ENCODE measurements at places on chromosomes 3 and 15. TPM values are rescaled to one million over a fixed set of nuclear protein-coding genes. Genes with fewer than 3 reads are reported as not detected.

RPL39L gene
- total RNA-seq, result 8.2 TPM

C3orf80 gene
- total RNA-seq, result 0.55 TPM

NCBP2 gene
- total RNA-seq, result 56.0 TPM

EFHB gene
- total RNA-seq, result 0.99 TPM

CDAN1 gene
- total RNA-seq, result 13.4 TPM

- DNase-seq, result no peak
- no peak overlapping the region for H3K27ac ChIP-seq
Observed at GRCh38 chr15:29692527-29692926, 129.7 kb downstream of the TJP1 start.

DNA sequence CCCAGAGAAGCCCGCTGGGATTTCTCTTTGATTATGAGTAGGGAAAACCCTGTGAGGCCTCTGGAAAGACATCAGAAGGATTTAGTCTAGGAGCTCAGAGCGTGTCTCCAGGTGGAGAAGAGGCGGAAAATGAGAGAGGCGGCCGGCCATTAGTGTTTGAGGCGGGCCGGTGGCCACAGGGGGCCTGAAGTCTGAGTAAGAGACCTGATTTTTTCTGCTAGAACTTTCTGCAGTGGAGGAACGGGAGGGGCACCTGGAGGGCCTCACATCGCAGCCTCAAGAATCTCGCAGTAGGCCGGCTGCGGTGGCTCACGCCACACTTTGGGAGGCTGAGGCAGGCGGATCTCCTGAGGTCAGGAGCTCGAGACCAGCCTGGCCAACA lies 28.5 kb downstream of the KLHDC8B start:
- H3K4me3 ChIP-seq, result peak overlapping the region; percentile 6
- no peak for DNase-seq
- H3K36me3 ChIP-seq, result no peaks in the 10 kb centered on the region
- H3K27ac ChIP-seq, result peak overlapping the region; percentile 82
- H3K27me3 ChIP-seq, result peaks cover 17% of the 10 kb centered on the region

DNA sequence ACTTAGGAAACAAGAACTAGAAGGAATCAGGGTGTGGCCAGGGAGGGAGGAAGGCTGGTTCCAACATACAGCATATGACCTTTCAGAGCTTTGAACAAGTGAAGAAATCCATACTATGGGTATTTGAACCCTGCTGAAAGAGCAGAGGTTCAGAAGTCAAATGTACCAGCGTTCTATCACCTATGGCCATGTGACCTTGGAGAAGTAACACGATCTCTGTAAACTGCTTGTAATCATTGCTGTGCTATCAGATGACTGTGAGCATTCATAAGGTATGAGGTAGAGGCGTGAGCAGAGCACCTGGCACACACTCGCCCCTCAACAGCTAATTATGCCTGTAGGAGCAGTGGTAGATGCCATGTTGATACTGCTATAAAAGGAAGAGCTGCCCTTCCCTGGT lies 55.2 kb downstream of the KLHL6 start:
- H3K4me3 ChIP-seq, result no peak overlapping the region
- H3K27me3 ChIP-seq, result no peaks in the 10 kb centered on the region
- no peak for DNase-seq
- H3K36me3 ChIP-seq, result peaks cover 30% of the 10 kb centered on the region
- H3K4me1 ChIP-seq, result no peaks in the 10 kb centered on the region
- no peak overlapping the region for H3K27ac ChIP-seq

DNA sequence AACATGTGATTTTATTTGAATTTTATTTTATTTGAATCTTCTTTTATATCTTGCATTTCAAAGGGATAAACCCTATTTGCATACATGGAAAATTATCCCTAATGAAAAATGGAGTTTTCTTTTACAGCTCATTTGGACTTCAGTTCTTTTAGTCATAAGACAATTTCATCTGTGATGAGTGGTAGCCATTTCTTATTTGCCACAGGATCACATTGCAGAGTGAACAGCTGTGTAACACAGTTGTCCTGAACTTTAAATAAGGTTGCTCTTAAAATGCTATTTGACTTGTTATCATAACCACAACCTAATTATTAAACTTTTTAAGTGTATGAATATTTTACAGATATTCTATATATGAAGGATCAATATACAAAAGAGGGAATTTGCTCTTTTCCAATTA lies 221.7 kb upstream of the ROPN1 start:
- H3K4me1 ChIP-seq, result no peaks in the 10 kb centered on the region
- DNase-seq, result no peak
- H3K4me3 ChIP-seq, result no peak overlapping the region
- H3K36me3 ChIP-seq, result no peaks in the 10 kb centered on the region
- no peaks in the 10 kb centered on the region for H3K27me3 ChIP-seq
- H3K27ac ChIP-seq, result no peak overlapping the region

DNA sequence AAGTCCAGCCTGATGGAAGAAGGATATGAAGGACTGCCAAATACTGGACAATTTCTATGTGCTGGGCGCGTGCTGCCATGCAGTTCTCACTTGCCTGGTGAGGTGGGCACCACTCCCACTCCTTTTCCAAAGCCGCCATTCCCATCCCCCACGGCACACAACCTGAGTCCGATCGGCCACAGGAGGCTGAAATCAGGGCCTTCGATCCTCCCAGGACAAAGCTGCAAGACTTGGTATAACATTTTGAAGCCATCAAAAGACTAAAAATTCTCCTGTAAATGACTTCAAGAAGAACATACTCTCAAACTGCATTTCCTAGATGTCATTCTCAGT lies 3.1 kb upstream of the MAP6D1 start:
- DNase-seq, result no peak
- no peak overlapping the region for H3K27ac ChIP-seq
- H3K27me3 ChIP-seq, result peaks cover 12% of the 10 kb centered on the region

DNA sequence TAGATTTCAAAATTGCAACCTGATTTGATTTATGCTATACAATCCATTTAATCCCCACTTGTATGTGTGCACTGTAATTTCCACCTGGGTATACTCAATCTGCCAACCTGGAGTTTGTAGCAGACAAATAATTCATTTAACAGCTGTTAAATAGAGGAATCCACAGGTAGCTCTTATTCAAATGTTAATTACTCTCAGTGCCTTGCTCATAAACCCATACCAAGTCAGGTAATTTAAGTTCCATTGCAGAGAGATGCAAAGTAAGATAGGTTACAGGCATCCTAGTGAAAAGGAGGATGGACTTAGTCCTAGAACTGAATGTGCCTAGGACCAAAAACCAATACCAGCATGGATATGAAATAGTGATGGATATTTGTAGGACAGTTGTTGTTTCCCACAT lies 674.2 kb downstream of the TBL1XR1 start:
- H3K27ac ChIP-seq, result no peak overlapping the region
- H3K4me1 ChIP-seq, result no peaks in the 10 kb centered on the region
- H3K4me3 ChIP-seq, result no peak overlapping the region
- no peak for DNase-seq
